ENCODE measurements at places on chromosomes 2 and 18. TPM values are rescaled to one million over a fixed set of nuclear protein-coding genes. Genes with fewer than 3 reads are reported as not detected.

- no peak overlapping the region for H3K27ac ChIP-seq
- no peaks in the 10 kb centered on the region for H3K27me3 ChIP-seq
- no peaks in the 10 kb centered on the region for H3K36me3 ChIP-seq
- H3K4me1 ChIP-seq = peaks cover 8% of the 10 kb centered on the region
- no peak for DNase-seq
- no peak overlapping the region for H3K4me3 ChIP-seq
These were observed 69.5 kb upstream of the CHRNA1 start for GRCh38 chr2:174833737-174834136.

DNA sequence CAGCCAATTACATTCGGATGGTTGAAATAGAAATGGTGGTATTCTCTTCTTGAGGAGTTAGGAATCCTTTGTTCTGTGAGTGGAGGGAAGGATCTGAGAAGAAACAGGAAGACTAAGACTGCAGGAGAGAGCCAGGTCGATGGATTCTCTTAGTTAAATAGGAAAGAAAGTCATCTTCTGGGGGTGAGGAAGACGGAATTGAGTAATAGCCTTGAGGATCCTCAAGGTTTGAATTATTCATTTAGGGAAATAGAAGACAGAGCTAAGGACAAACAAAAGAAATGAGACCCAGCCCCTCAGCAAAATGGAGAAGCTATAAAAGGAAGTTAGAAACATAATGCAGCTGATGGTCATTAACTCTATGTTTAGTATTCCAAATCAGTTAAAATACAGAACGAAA, 1.8 kb downstream of the LAPTM4A start:
- H3K36me3 ChIP-seq = no peaks in the 10 kb centered on the region
- peak overlapping the region; percentile 87 for H3K4me3 ChIP-seq
- peaks cover 5% of the 10 kb centered on the region for H3K4me1 ChIP-seq

GRCh38 chr2:221423210-221423804, 148.8 kb downstream of the EPHA4 start:
- no peaks in the 10 kb centered on the region for H3K4me1 ChIP-seq
- no peak for DNase-seq
- no peaks in the 10 kb centered on the region for H3K27me3 ChIP-seq
- no peak overlapping the region for H3K4me3 ChIP-seq
- peaks cover 10% of the 10 kb centered on the region for H3K36me3 ChIP-seq

DNA sequence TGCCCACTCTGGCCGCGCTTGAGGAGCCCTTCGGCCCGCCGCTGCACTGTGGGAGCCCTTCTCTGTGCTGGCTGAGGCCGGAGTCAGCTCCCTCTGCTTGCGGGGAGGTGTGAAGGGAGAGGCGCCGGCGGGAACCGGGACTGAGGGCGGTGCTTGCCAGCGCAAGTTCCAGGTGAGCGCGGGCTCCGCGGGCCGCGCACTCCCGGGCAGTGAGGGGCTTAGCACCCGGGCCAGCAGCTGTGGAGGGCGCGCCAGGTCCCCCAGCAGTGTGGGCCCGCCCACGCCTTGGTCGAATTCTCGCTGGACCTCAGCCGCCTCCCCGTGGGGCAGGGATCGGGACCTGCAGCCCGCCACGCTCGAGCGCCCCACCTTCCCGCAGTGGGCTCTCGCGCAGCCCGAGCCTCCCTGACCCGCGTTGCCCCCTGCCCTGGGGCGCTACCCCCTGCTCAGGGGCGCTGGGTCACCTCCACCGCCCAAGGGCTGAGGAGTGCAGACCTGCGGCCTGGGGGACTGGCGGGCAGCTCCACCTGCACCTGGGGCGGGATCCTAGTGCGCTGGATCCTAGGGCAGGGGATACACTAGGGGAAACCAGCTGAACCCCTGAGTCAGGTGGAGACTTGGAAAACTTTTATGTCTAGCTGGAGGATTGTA, 97.3 kb downstream of the CD8B2 start:
- H3K4me1 ChIP-seq = no peaks in the 10 kb centered on the region
- H3K27ac ChIP-seq = no peak overlapping the region
- H3K36me3 ChIP-seq = no peaks in the 10 kb centered on the region
- peak overlapping the region; percentile 3 for H3K4me3 ChIP-seq

DNA sequence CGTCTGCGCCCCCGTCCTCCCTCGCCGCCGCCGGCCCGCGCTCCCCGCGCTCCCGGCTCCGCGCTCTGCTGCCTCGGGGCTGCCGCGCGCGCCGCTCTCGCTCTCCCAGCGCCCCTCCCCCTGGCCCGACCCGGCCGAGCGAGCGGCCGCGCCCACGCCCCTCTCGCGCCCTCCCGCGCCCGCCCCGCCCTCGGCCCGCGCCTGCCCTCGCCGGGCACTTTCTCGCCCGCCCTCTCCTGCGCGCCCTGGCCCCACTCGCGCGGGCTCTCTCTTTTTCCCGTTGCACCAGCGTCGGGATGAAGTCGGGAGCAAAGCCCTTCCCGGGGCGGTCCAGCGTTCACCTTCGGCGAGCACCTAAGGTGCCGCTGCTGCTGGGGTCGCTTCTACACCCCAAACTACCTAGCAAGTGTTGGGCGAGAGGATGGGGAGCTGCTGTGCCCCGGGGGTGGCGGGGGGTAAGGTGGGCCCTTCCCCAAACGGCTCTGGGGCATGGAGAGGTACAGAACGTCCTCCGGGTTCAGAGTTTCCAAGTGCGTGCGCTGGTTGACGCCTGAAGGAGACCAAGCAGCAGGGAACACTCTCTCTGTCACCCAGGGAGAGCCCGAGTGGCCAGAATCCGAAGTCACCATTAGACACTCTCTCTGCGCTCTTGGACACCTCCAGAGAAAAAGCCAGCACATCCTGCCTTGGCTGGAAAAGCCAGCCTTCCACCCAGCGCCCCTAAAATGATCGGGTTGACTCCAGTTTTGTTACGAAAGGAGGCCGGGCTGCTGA, at the start of gene COLEC12:
TSS of gene COLEC12 (minus strand) at position 70 of the 774 bp plus-strand sequence. CDS start 187 bp downstream, outside the sequence.
- H3K4me1 ChIP-seq = peaks cover 5% of the 10 kb centered on the region
- peak within 1 kb of the TSS; percentile 48 for H3K4me3 ChIP-seq
- peak; percentile 58 for DNase-seq

DNA sequence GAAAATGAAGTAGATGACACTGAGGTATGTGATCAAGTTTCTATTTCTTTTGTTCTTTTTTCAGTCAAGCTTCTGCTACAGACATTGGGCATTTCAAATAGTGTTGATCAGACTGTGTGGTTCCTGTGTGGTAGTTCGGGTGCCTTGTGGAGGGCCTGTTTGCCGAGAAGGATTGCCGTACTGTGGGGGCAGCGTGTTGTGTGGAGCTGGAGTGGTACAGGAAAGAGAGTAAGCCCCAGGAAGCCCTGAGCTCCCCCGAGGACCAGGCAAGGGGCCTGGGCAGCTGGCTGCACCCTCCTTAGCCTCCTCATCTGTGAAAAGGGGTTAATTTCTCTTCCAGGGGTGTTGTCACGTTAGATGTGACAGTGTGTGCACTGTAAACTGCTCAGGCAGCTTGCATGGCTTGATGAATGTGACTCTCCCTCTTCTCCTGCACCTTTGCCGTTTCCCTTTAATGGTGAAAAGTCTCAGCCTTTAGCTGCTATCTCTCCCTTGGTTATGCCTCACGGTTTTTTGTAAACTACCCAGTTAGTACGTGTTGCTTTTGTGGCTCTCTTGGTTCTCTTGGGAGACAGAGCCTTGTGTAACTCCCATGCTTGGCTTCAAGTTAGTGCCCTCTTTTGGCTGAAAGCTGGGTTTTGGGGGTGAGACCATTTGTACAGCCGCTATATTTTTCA, 19.5 kb downstream of the C2orf74 start:
- H3K36me3 ChIP-seq = peaks cover 46% of the 10 kb centered on the region
- H3K4me1 ChIP-seq = peaks cover 7% of the 10 kb centered on the region
- no peak for DNase-seq
- no peak overlapping the region for H3K4me3 ChIP-seq
- H3K27ac ChIP-seq = no peak overlapping the region

DNA sequence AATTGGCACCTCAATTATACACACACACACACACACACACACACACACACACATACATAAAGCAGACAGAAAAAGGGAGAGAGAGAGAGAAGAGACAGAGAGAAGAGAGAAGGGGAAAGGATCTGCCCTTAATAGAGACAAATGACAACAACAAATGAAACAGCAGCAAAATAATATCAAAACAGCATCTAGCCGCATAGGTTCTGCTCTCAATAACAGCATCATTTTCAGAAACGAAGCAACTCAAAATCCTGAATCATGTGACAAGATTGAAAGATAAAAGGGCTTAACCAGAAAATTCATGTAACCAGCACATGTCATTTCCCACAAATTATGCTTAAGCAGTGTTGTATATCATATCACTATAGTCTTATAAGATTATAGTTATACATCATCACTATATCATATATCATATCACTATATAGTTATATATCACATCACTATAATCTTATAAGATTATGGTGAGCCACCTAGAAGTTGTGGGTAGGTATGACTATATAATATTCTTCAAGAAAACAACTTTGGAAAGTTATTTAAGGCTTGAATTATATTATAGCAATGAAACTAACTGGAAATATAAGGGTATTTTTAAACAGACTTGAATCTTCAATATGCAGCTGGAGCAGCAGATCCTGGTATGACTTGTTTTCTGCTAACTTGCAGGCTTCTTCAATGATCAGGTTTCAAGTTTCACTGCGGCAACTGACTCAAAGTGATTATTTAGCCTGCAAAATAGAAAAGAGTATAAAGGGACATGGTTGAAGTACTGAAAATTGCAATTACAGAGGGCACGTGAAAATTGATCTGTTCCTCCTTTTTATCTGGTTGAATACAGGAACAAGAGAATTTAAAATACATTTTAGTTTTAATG, 16.1 kb upstream of the VPS54 start:
- no peak overlapping the region for H3K27ac ChIP-seq
- H3K27me3 ChIP-seq = no peaks in the 10 kb centered on the region
- H3K4me3 ChIP-seq = no peak overlapping the region
- DNase-seq = no peak
- no peaks in the 10 kb centered on the region for H3K36me3 ChIP-seq

DNA sequence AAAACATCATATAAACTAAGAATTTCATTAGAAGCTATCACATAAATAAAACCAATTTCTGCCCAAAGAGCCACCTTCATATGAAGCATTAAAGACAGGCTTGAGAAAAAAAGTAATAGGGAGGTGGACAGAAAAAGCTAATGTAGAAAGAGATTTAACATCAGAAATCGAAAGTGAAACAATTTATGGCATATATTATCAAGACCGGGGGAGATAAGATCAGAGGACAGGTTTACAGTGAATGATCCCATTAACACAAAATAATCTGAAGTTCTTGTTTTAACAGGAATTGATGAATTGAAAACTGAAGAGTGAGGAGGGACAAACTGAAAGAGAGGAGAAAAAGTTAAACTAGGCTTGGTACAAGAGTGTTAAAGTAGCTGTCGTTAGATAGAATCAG, 786.3 kb upstream of the FSHR start:
- DNase-seq = no peak
- no peaks in the 10 kb centered on the region for H3K36me3 ChIP-seq

GRCh38 chr18:72171596-72171995, 372.5 kb downstream of the CBLN2 start:
- no peaks in the 10 kb centered on the region for H3K27me3 ChIP-seq
- no peaks in the 10 kb centered on the region for H3K4me1 ChIP-seq
- H3K36me3 ChIP-seq = no peaks in the 10 kb centered on the region
- H3K27ac ChIP-seq = no peak overlapping the region
- no peak for DNase-seq

- H3K4me1 ChIP-seq = peaks cover 15% of the 10 kb centered on the region
- H3K27me3 ChIP-seq = no peaks in the 10 kb centered on the region
- no peaks in the 10 kb centered on the region for H3K36me3 ChIP-seq
- H3K27ac ChIP-seq = no peak overlapping the region
- H3K4me3 ChIP-seq = no peak overlapping the region
These were observed 245.0 kb upstream of the RND3 start for GRCh38 chr2:150732491-150732890.

DNA sequence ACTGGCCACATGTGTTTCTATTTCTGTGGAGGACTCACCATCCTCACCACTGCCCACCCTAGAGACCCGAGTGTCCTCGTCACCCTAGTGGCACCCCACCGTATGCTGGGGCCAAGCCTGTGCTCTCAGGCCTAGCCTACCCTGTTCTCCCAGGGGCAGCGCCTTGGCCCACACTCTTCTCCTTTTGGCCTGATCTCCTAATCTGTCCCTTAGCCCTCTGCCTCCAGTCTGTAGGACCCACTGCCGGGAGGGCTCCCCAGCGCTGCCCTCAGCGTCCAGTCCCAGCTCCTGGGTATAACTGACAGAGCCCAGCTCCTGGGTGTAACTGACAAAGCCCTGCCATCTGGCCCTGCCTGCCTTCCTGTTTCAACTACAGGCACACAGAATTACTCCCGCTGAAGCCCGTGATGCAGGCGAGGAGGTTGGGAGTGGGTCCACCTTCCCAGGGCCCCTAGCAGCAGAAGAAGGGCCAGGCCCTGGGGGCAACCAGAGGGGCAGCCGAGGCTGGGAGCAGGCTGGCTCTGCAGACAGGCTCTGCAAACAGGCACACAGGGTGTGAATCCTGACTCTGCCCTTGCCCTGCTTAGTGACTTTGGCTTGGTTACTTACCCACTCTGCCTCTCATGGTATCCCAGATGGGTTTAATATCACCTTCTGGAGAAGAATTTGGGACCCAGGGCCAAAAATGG, 25.6 kb upstream of the PTMA start:
- peaks cover 30% of the 10 kb centered on the region for H3K4me1 ChIP-seq
- DNase-seq = no peak
- H3K36me3 ChIP-seq = no peaks in the 10 kb centered on the region
- no peak overlapping the region for H3K27ac ChIP-seq

- H3K36me3 ChIP-seq = no peaks in the 10 kb centered on the region
- H3K4me3 ChIP-seq = no peak overlapping the region
- H3K4me1 ChIP-seq = peaks cover 3% of the 10 kb centered on the region
- no peaks in the 10 kb centered on the region for H3K27me3 ChIP-seq
These were observed 3.2 kb downstream of the MRO start for GRCh38 chr18:50816419-50817166.

- DNase-seq = no peak
- H3K27ac ChIP-seq = no peak overlapping the region
- no peak overlapping the region for H3K4me3 ChIP-seq
- no peaks in the 10 kb centered on the region for H3K4me1 ChIP-seq
These were observed 54.7 kb upstream of the SP5 start for GRCh38 chr2:170660409-170660808.

- peaks cover 6% of the 10 kb centered on the region for H3K4me1 ChIP-seq
- no peaks in the 10 kb centered on the region for H3K27me3 ChIP-seq
- no peaks in the 10 kb centered on the region for H3K36me3 ChIP-seq
- no peak overlapping the region for H3K4me3 ChIP-seq
- DNase-seq = no peak
These were observed 18.4 kb downstream of the CYB5A start for GRCh38 chr18:74273394-74273793.

The FHOD3 gene
- total RNA-seq = 10.5 TPM

The SPC25 gene
- 35.8 TPM for total RNA-seq

The ZNF804A gene
- total RNA-seq = not detected

The C2orf81 gene
- 3.8 TPM for total RNA-seq

The COLEC12 gene
- total RNA-seq = 2.3 TPM

The TDRD15 gene
- not detected for total RNA-seq

The PLCL1 gene
- not detected for total RNA-seq

The MSGN1 gene
- total RNA-seq = not detected

The RNF152 gene
- total RNA-seq = 2.2 TPM

The CTDSP1 gene
- total RNA-seq = 20.3 TPM
